ENCODE measurements at places on chromosomes 12 and 14.

GRCh38 chr14:62064751-62065323, 302.6 kb downstream of the SNAPC1 start:
- DNase-seq = no peak

DNA sequence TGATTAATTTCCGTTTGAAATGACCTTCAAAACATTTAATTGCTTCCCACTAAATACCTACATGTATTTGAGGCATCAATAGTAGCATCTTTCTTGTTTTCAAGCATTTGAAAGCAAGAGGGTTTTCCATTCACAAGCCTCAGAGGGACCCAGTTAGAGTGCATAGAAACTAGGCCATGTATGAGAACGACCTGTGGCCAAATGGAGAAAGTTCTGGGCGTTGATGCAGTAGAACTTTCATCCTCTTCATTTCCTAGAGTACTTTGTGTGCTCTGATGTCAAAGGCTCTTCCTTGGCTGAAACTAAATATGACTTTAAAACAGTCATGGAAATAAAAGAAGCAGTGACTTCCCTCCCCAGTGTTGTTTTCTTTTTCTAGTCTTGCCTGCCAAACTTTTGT, 944 bp upstream of the DHRS7 start:
- no peak for DNase-seq

DNA sequence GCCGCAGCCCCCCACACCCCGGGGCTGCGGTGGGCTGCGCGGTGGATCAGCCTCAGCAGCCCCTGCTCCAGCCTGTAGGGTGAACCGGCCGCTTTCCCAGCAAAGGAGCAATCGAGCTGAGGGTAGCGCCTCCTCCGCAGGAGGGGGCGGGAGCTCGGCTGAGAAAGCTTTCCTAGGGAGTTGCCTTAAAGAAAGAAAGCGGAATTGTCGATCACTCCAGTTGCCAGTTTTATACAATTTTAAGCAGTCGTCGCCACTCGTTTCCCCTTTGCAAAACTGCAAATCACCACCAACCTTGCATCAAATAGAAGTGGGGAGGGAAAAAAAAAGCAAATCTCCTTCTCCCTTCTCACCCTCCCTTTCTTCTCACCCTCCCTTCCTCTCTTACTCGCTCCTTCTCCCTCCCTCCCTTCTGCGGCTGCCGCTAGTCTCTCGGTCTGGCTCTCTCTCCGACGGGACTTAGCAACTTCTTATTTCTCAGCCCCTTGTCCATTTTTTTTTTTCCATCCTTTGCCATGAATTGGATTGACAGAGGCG, at the start of gene PDE3A:
PDE3A (plus strand) TSS at position 424 of the 537 bp plus-strand sequence. CDS start 748 bp downstream, outside the sequence.
- peak; percentile 22 for DNase-seq

- no peak for DNase-seq
Observed at GRCh38 chr12:97767347-97767746, 304.7 kb downstream of the RMST start.

DNA sequence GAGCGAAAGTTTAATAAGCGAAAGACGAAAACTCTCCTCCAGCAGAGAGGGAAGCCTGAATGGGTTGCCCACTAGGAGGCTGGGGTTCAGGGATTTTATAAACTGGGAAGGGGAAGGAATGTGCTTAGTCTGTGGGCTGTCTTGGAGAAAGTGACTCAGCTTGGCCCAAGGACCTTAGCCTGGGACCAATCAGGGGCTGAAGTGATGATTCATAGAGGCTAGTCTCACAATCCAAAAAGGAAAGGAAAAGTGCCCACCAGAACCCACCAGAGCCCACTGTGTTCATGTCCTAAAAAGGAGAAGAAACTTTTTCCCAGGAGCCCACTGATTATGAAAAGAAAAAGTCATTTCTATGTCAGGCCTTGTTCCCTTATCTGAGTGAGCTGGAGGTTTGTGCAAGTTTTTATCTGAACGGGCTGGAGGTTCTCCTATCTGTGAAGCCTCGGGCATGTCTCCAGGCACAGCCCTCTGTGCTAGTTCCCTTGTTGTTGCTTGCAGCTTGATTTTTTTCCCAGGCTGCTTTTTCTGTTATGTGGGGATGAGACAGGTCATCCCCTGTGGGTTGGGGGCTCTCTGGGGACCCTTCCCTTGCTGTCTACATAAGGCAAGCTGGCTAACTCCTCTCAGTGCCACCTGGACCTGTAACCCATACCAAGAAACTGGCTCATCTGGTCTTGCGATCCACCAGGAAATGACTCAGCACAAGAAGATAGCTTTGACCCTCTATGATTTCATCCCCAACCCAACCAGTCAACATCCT, 8.3 kb upstream of the GOLGA5 start:
- DNase-seq = peak; percentile 29

GRCh38 chr12:100953217-100953616, 158.6 kb downstream of the ANO4 start:
- DNase-seq = no peak

GRCh38 chr12:115771065-115771464, 506.4 kb downstream of the MED13L start:
- no peak for DNase-seq

GRCh38 chr14:68177728-68178127, 358.1 kb downstream of the RAD51B start:
- DNase-seq = no peak

DNA sequence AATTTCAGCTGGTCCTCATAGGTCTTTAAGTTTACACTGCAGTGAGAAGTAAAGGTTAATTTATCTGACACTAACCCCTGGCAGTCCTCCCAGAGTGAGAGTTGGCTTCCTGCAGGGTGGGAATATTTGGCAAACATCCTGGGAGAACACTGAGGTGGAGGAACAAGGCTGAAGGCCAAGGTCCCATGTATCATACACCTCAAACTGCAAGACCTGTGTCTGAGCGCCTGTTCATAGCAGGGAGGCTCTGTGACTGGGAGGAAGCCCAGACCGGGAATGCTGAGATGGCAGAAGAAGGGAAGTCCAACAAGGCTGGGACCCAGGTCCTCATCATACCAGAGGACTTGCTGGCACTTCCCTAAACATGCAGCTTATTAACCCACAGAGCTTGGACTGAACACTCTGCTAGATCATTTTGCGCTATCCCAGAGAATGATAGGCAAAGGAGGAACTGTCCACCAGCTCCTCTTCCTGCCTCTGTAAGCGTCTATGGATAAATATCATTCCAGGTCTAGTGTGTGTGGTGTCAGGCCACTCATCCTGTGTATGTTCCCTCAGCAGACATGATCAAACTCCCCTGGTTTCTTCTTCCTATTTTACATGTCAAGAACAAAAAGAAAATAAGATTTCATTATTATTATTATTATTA, 199.6 kb upstream of the CNOT2 start:
- DNase-seq = no peak

DNA sequence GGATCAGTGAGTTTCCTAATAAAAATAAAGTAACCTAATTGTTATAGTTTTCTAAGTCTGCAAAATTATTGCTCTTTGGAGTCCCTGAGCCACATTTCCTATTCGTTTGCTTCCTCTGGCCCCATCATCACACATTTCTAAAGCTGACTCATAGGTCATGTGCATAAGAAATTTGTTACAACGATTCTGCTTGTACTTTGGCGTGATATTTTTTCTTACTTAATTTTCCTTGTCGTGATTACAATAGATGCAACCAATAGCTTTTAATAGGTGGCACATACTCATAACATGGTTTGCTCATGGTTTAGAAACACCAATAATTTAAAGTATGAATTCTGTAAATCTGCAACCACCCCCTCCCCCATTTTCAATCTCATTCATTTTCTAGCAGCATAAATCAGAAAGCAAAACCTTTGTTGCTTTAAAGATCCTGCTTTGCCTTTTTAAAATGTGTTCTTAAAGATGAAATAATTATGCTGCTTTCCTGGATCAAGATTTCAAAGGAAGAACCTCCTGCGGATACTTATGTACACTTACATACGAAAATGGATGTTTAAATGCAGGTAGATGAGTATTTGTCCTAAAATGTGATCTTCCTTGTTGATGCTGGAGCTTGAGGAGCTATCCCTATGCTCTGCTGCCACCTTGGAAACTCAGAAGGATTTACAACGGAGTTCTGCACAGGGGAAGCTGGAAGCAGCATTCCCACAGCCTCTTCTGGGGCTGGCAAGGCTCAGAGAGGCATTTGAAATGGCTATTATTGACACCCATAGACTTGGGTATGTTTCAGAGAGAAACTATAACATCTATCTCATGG, 1.7 kb upstream of the FLRT2 start:
- DNase-seq = no peak

DNA sequence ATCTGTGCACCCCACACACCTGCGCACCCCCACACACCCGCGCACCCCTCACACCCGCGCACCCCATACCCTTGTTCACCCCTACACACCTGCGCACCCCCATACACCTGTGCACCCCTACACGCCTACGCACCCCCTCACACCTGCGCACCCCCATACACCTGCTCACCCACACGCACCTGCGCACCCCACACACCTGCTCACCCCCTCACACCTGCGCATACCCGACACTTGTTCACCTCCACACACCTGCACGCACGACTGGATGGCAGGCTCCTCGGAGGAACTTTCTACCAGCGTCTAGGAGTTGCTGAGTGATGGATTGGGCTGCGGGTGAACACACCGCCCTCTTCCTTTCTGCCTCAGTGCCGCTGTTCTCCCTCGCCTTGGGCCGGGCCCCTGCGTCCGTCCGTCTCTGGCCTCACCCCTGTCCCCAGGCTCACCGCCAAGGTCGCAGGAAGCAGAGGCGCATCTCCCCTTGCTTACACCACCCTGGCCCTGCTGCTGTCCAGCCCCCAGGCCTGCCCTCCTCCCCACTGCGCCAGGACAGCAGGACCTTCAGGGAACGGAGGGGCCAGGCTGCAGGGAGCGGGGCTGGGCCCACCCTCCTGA, 20.7 kb upstream of the TMEM106C start:
- DNase-seq = no peak

- DNase-seq = no peak
Observed at GRCh38 chr12:39541471-39541870, 78.1 kb downstream of the ABCD2 start.

DNA sequence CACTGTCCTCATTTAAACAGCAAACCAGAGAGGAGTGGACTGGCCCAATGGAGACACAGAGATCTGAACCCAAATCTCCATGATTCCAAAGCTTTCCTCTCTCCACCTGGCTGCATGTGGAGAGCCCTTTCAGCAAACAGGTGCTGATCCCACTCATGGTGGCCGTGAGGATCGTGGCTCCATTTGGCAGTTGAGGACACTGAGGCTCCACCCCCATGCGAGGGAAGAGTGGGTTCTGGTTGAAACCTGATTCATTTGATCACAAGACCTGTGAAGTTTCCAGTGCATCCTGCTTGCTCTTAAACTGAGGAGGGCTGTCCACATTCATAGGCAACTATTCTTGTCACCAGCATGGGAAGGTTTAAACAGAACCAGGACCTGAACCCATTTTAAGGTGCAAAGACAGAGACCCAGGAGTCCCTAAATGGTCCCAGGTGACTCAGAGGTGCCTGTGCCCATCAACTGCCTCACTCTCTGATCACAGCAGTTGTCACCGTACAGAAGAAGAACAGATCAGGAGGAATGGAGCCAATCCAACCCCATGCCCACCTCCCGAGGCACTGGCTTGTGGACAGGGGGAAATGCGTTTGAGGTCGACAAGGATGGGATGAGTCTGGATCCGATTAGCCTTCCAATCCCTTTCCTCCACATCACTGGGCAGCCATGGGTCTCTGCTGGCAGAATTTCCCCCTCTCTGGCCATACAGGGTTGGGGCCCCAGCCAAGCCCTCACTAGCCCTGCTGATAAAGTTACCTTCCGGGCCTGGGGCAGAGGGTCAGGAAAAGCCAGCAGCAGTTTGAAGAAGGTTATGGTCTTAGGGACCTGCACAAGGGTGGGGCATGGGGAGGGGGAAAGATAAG, 45.5 kb upstream of the BCL11B start:
- DNase-seq = no peak

DNA sequence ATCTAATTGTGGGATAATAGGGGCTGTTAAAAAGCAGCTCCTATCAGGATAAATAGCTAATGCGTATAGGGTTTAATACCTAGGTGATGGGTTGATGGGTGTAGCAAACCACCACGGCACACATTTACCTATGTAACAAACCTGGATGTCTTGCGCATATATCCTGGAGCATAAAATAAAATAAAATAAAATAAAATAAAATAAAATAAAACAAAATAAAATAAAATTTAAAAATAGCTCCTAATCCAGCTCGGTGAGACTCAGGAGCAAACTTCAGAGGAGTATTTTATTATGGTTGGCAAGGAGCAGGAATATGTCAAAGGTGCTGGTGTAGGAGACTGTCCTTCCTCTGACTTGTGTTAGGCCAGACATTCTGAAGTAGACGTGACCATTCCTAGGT, 721.0 kb downstream of the BCL11B start:
- DNase-seq = no peak

DNA sequence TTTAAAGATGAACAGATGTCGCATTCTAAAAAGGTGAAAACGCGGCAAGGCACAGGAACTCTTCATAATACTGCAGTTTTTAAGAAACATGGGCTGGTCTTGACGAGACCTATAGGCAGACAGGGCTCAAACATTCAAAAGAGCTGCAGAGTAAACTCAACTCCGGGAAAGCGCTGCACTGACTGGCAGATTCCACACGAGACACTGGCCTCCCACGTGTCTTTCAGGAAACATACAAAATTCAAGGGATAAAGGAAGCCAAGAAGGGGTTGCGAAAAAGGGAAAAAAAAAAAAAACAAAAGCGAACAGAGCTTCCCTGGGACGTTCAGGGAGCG, 614 bp upstream of the ARF6 start:
- no peak for DNase-seq

- DNase-seq = no peak
Observed at GRCh38 chr14:95505030-95505589, 11.3 kb downstream of the SYNE3 start.

GRCh38 chr14:100540141-100540925, 46.9 kb downstream of the BEGAIN start:
- no peak for DNase-seq

- DNase-seq = no peak
Observed at GRCh38 chr12:69837657-69838415, 12.8 kb downstream of the MYRFL start.

GRCh38 chr14:94833633-94834032, 63.7 kb upstream of the GSC start:
- DNase-seq = no peak

DNA sequence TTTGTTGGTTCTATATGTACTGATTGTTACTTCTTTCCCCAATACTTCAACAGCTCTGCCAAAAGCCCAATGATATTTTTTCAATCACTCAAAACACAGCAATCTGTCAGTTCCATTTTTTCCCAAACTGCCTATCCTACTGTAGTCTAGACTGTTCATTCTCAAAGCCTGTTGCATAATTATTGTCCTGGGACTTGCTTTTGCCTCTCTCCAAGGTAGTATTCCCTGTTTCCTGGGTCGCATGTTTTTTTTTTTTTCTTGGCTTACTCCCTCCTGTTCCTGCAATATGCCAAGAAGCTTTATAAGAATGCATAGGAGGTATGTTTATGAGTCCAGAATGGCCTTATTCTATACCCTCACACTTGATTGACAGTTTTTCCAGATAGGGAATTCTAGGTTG, 19.9 kb upstream of the CCNT1 start:
- DNase-seq = no peak

Data from bone marrow (tissue), 2 donors.